ENCODE measurements at places on chromosomes 16 and 17. TPM values are rescaled to one million over a fixed set of nuclear protein-coding genes. Genes with fewer than 3 reads are reported as not detected.

ASPHD1 gene
- 14.5 TPM for polyA plus RNA-seq

NACA2 gene
- not detected for polyA plus RNA-seq

MYCBPAP gene
- polyA plus RNA-seq, result 0.30 TPM

CLEC19A gene
- not detected for polyA plus RNA-seq

KRTAP9-3 gene
- polyA plus RNA-seq, result not detected

SLC6A4 gene
- polyA plus RNA-seq, result not detected

NPIPB9 gene
- 0.11 TPM for polyA plus RNA-seq

ZG16B gene
- 0.65 TPM for polyA plus RNA-seq

FBXL16 gene
- polyA plus RNA-seq, result 3.0 TPM

NPIPA2 gene
- 0.23 TPM for polyA plus RNA-seq

MILR1 gene
- polyA plus RNA-seq, result 0.44 TPM

HOXB8 gene
- 6.2 TPM for polyA plus RNA-seq

SLC16A11 gene
- not detected for polyA plus RNA-seq

CCL7 gene
- polyA plus RNA-seq, result 0.58 TPM

HSD17B1 gene
- 2.9 TPM for polyA plus RNA-seq

AP2B1 gene
- 96.5 TPM for polyA plus RNA-seq

GNAO1 gene
- polyA plus RNA-seq, result 0.07 TPM

OR1A1 gene
- polyA plus RNA-seq, result not detected

PIMREG gene
- 36.8 TPM for polyA plus RNA-seq
